ENCODE measurements at places on chromosomes 2 and 18.

GRCh38 chr2:26715528-26716270 is 23.2 kb downstream of the KCNK3 start:
- no peak for DNase-seq
- peaks cover 4% of the 10 kb centered on the region for H3K4me1 ChIP-seq
- H3K27ac ChIP-seq, result no peak overlapping the region
- no peaks in the 10 kb centered on the region for H3K27me3 ChIP-seq
- H3K36me3 ChIP-seq, result no peaks in the 10 kb centered on the region

- H3K36me3 ChIP-seq, result no peaks in the 10 kb centered on the region
- no peaks in the 10 kb centered on the region for H3K4me1 ChIP-seq
- no peak overlapping the region for H3K27ac ChIP-seq
Measured at GRCh38 chr2:176526995-176527901, 258.0 kb downstream of the MTX2 start.

- no peaks in the 10 kb centered on the region for H3K4me1 ChIP-seq
- DNase-seq, result no peak
- no peak overlapping the region for H3K27ac ChIP-seq
- no peaks in the 10 kb centered on the region for H3K36me3 ChIP-seq
- H3K4me3 ChIP-seq, result no peak overlapping the region
Measured at GRCh38 chr2:5093056-5093455, 599.1 kb upstream of the SOX11 start.

DNA sequence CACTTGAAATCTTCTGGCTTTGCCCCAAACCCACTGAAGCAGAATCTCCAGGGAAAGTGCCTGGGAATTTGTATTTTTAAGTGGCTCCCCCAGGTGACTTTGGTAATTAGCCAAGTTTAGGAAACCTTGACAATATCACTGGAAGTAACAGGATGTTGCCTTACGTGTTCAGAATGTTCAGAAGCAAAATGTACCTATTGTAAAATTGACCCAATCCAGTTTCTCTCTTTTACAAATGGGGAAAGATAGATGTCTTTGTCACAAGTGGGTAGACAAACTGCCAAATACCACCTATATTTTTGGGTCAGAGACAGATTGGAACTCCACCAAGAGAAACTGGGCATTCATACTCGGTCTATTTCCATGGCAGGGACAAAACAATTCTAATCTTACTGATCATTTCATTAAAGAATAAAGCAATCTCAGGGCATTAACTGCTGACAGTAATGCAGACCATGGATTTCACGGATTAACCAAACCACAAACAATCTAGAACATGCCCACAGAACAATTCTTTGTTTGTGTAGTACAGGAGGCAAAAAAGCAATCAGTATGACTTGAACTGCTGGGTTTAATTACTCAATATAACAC is 255.8 kb downstream of the ERBB4 start:
- no peak for DNase-seq
- no peak overlapping the region for H3K4me3 ChIP-seq
- H3K36me3 ChIP-seq, result no peaks in the 10 kb centered on the region
- no peaks in the 10 kb centered on the region for H3K4me1 ChIP-seq
- H3K27me3 ChIP-seq, result no peaks in the 10 kb centered on the region

GRCh38 chr2:237480988-237481525 is 6.0 kb upstream of the MLPH start:
- H3K27ac ChIP-seq, result no peak overlapping the region
- H3K4me3 ChIP-seq, result no peak overlapping the region
- peaks cover 12% of the 10 kb centered on the region for H3K27me3 ChIP-seq
- DNase-seq, result no peak
- H3K36me3 ChIP-seq, result no peaks in the 10 kb centered on the region
- H3K4me1 ChIP-seq, result peaks cover 21% of the 10 kb centered on the region

GRCh38 chr2:199329466-199329865 is 128.3 kb downstream of the SATB2 start:
- H3K4me3 ChIP-seq, result no peak overlapping the region
- no peak overlapping the region for H3K27ac ChIP-seq
- H3K27me3 ChIP-seq, result no peaks in the 10 kb centered on the region
- no peaks in the 10 kb centered on the region for H3K4me1 ChIP-seq
- no peak for DNase-seq
- peaks cover 15% of the 10 kb centered on the region for H3K36me3 ChIP-seq

DNA sequence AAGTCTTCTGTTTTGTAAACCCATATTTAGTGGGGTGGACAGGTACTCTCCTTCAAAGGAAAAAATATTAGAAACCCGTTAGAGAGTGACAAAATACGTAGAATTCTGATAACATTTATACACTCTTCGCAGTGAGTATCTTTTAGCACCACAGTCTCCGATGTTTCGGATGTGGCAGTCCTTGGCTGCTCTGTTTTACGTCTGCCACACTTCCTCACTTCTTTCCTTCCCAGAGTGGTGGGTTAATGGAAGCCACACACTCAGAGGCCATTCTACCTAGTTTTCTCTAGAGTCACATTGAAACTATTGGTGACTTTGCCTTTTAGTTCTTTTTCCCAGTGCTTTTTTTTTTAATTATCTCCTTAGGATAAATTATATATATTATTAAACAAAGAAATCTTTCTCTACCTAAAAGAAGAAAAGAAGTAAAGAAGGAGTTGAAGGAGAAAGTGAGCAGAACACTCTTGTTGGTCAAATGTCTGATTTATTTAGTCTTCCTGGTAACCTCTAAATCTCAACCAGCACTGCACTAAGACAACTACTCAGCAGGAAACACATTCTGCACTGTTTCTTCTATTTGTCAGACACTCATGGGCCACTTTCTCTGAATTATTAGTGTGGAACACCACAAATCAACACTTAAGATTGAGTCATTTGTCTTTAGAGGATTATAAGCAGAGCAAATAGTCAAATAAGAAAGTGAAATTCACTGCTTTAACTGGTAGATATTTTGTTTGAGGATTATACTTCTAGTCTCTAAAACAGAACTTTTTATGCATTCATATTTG is 451.3 kb upstream of the TMEFF2 start:
- H3K36me3 ChIP-seq, result no peaks in the 10 kb centered on the region
- DNase-seq, result no peak
- H3K4me3 ChIP-seq, result no peak overlapping the region
- H3K27me3 ChIP-seq, result no peaks in the 10 kb centered on the region

DNA sequence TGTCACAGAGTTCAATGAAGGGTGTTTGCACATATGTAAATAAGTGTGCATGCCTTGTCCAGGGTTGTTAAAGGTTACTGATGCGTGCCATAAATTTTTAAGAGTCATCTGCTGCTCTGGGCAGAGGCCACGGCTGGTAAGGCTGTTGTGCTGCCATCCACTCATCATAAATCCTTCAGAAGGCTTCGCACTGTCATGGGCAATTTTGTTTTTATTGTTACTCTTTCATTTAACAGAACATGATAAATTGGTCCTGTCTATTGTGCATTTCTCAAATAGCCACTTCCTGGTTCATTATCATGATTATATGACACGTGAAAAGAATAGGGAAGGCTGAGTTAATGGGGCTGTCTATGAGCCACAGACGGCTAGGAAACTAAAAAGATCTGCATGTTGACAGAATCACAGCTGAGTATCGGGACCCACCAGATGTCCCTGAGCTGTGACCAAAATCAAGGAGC is 634.3 kb upstream of the SOX11 start:
- H3K27me3 ChIP-seq, result no peaks in the 10 kb centered on the region
- H3K27ac ChIP-seq, result no peak overlapping the region
- no peak for DNase-seq

- DNase-seq, result no peak
- H3K4me3 ChIP-seq, result no peak overlapping the region
- H3K36me3 ChIP-seq, result peaks cover 4% of the 10 kb centered on the region
- no peaks in the 10 kb centered on the region for H3K27me3 ChIP-seq
Measured at GRCh38 chr2:17759805-17760204, 5.9 kb downstream of the GEN1 start.

DNA sequence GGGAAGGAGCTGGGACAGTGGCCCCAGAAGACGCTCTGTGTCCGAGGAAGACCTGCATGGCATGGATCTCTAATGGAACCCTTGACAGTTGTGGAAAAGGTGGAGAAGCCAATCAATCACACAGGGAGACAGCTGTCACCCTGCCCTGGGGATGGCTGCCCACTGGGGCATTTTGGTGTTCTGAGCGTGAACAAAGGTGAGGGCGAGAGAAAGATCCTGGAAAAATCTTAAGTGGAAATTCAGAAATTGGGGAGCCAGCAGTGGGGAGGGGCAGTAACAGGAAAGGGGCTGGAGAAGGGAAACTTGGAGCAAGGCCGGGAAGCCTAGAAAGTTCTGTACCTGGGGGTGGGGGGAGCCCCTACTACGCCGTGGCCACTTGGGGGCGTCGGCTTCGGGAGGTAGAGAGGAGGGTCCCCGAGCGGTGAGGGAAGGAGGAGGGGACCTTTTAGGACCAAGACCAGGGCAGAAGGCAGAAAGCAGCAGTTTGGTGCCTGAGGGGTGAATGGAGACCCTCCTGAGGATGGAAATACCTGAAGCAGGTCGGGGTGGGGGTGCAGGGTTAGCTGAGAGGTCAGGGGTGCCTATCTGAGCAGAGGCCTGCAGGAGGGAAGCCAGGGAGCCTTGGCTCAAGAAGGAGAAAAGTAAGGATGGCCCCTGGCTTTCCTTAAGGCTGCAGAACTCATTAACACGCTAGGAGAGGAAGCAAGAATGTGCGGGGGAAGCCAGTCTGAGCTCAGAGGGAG is 30.0 kb downstream of the NGEF start:
- H3K36me3 ChIP-seq, result no peaks in the 10 kb centered on the region
- H3K27me3 ChIP-seq, result peaks cover 3% of the 10 kb centered on the region
- no peak overlapping the region for H3K27ac ChIP-seq
- peaks cover 8% of the 10 kb centered on the region for H3K4me1 ChIP-seq
- H3K4me3 ChIP-seq, result no peak overlapping the region

GRCh38 chr2:25684577-25685473 is 11.4 kb upstream of the DTNB start:
- no peaks in the 10 kb centered on the region for H3K4me1 ChIP-seq
- no peaks in the 10 kb centered on the region for H3K27me3 ChIP-seq
- DNase-seq, result no peak
- no peak overlapping the region for H3K27ac ChIP-seq
- H3K36me3 ChIP-seq, result no peaks in the 10 kb centered on the region
